T follicular helper cell (primary cell): ENCODE measurements at places on chromosomes 6 and 20.

GRCh38 chr6:109440331-109441068 is at the start of the genes PPIL6 and SMPD2:
Gene PPIL6, minus strand, starts transcription at chr6:109440628. Its CDS starts 38 bp downstream, at chr6:109440590.
Gene SMPD2, plus strand, starts transcription at chr6:109440724. Its CDS starts 398 bp downstream, at chr6:109441122.
- DNase-seq: peak; percentile 62

DNA sequence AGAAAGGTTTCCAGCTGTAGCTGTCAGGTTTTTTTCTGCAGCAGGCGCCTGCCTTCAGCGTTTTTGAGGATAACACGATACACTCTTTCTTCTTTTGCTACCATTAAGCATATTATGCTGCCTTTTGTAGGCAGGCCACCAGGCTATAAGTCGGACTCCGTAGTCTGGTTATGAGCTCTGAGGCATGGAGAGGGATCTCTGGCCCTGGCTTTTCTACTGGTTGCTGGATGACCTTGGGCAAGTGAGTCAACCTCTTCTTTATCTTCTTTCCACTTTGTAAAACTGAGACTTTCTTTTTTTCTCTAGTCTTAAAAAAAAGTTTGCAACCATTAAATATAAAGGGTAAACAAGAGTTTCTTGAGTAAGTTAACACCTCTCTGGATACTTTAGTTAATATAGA is 120.2 kb downstream of the BCKDHB start:
- DNase-seq: no peak

DNA sequence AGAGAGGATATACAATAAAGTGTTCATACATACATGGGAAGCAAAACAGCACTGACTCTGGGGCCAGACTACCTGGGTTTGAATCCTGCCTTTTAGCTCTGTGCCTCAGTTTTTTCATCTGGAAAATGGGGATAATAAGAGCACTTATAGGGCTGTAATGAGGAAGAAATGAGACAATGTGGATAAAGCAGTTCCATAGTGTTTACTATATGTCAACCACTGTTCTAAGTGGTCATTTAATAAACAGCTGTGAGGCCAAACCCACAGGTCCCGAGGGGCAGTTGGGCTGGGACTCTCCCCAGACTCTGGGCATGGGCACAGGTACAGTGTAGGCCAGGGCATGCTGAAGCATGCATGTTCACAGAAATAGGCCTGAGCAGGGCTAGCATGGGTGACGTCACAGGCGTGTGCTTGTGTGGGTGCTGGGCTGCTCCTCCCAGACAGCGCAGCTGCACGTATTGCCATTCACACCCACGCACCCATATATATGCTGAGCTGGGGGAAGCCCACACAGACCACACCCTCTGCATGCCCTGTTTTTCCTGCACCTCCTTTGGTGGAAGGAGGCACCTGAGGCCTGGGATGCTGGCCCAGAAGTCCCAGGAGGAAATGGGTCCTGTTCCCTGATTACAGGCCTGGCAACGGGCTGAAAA is 3.5 kb upstream of the PLCG1 start:
- peak; percentile 62 for DNase-seq

- no peak for DNase-seq
Measured at GRCh38 chr6:116974526-116975316, 97.7 kb downstream of the RFX6 start.

GRCh38 chr6:3081960-3082359 is 13.7 kb downstream of the RIPK1 start:
- DNase-seq: no peak

GRCh38 chr20:34579191-34579978 is 20.9 kb downstream of the MAP1LC3A start:
- DNase-seq: no peak

GRCh38 chr6:31881136-31881859 is 2.5 kb upstream of the SLC44A4 start:
- DNase-seq: no peak

- DNase-seq: no peak
Measured at GRCh38 chr20:35831029-35831428, 59.2 kb downstream of the PHF20 start.

- DNase-seq: no peak
Measured at GRCh38 chr6:119329794-119330180, 19.8 kb downstream of the MAN1A1 start.

- DNase-seq: peak; percentile 38
Measured at GRCh38 chr20:31674895-31675827, 37.4 kb downstream of the COX4I2 start.

GRCh38 chr6:167829513-167829912 is 2.8 kb downstream of the AFDN start:
- DNase-seq: no peak

GRCh38 chr20:16395366-16395765 is 177.9 kb downstream of the KIF16B start:
- DNase-seq: no peak

DNA sequence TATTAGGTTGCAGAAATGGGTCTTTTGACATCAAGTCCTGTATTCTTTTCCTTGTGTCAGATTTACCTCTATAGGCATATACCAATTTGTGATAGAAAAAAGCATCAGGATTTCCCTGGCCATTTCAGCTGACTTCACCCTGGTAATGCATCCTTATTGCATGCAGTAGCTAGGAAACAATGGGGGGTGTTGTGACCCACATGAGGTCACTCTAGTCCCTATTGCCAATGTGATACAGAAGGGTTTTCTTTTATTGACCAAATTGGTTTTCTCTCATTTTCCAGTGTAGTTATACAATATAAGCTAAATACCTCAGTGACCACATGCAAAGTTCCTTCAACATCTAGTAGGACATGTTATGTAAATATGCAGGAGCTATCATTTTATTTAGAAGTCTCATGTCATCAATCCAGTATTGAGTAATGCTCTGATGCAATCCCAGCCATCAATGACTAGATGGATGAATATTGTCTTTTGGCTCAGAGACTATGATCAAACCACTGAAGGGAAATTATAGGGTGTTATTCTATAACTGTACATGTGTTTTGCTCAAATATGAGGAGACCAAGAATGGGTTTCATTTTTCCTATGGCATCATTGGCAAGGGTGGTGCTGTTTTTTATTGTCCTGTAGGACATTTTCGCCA is 177.7 kb downstream of the KLHL32 start:
- no peak for DNase-seq

GRCh38 chr20:37394543-37395409 is 48.8 kb downstream of the SRC start:
- no peak for DNase-seq

DNA sequence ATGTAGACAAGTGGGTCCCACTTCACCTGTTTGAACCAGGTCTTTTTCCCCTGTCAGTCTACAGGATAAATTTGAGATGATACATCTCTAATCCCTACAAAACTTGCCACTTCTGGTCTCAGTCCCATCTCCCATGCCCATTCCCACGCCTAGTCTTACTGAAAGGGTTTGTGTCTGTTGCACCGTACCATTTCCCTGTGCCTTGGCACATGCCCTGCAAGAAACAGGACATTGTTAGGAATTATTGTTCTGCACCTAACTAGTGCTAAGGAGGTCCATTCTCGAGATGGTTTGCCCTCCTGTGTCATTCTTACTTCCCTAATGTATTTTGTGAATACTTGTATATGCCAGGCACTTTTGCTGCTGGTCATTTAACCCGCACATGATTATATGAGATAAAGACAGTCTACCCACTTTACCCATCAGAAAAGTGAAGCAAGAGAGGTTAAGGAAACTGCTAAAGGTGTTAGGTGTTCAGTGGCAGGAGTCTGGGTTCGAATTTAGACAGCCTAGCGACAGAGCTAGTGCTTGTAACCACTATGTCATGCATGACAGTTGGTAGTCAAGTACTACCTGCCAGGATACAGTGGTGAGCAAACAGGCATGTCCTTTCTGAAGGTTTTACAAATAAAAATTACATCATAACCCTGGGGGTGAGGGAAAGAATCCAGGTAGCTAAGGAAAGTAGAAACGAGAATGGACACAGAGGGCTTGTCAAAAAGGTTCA is 12.7 kb downstream of the FAM217A start:
- no peak for DNase-seq

DNA sequence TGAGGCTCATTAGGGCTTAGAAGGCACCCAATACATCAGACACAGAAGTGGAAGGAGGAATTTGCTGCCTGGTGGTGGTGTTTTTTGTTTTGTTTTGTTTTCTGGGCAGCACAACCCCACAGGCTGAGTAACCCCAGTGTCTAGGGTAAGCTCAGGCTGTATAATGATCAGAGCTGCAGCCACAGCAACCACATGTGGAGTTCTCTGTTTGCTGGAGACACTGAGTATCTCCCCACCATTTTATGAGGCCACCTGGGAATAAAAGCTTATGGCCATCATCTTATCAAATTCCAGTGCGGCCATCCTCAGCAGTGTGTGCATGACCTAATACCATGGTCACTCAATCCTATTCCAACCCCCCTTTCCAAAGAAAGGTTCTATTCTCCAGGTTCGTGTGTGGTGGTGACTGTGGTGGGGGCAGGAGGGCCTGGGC is 3.4 kb upstream of the DLL1 start:
- DNase-seq: no peak

- no peak for DNase-seq
Measured at GRCh38 chr6:7424967-7425807, 35.6 kb downstream of the RIOK1 start.
